OCI-M1 (cell line): ENCODE measurements at places on chromosomes 12 and 14.
A peak's percentile ranks its signal among the peaks of the same experiment; 100 is the strongest.

GRCh38 chr12:96034621-96035282 is 635 bp downstream of the LTA4H start:
- DNase-seq: peak; percentile 48

- DNase-seq: peak; percentile 3
Observed at GRCh38 chr14:46651526-46652144, at the start of gene RPL10L. TSS of gene RPL10L (minus strand) at chr14:46651781. CDS start at chr14:46651736, 45 bp downstream.

- no peak for DNase-seq
Observed at GRCh38 chr12:66724026-66724425, 45.1 kb upstream of the GRIP1 start.

DNA sequence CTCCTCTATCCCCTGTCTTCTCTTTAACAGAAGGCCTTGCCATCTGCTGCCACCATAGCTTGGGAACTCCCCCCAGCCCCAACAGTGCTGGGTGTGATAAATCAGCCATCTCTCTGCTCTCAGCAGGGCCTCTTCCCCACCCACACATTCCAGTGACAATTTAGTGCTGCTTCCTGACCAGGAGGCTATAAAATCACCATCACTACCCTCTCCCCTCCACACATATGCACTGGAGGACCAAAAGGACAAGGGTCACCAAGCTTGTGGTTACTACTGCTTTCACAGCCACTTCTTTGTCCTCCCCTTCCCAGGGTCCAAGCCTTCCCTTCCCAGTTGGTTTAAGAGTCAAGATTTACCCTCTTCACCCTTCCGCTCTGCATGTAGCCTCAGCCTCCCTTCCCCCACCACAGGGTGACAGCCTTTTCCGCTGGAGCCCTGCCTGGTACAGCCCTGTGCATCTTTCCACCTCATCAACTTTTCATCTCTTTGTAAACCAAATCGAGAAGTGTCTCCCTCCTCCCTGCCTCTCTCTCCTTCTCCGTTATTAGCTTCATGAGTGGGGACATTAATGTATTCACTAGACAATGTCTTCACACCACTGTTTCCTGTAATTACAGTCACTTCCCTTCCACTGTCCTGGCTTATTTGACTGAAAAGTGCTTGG is 9.4 kb downstream of the PSMB5 start:
- DNase-seq: no peak

DNA sequence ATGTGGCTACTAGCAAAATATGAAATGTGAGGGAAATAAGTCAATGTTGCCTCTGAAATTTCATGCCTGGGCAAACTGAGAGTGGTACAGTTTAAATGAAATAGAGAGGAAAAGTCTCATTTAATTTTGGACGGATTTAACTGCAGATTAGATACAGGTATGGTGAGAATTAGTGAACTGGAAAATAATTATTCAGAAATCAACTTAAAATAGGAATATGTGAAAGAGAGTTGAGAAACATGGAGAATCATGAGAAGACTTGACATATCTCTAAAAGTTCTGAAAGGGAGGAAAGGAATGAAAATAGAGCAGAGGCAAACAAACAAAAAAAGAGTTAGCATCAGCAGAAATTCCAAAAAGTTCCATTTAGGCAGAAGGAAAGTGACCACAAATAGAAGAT is 33.5 kb upstream of the BMAL2 start:
- DNase-seq: no peak

- DNase-seq: no peak
Observed at GRCh38 chr12:49502590-49502989, 36.2 kb upstream of the KCNH3 start.

GRCh38 chr12:29711381-29711780 is 72.4 kb downstream of the TMTC1 start:
- no peak for DNase-seq

GRCh38 chr12:101470939-101471338 is 4.2 kb upstream of the SPIC start:
- peak; percentile 84 for DNase-seq

DNA sequence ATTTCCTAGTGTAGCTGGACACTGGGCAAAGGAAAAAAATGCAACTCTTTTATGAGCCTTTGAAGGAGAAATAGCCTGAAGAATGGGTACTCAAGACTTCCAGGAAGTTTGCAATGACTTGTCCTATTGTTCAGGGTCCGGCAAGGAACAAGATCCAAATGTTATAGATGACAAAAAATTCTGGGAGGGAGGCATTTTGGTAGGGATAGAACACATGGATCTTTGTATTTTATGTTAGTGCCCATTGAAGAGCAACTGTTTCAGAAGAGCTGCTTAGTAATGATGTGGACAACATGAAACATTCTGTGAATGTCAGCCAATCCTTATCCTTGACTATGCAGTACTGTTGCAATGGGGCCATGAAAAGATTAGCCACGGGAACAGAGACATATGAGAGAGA is 138.0 kb downstream of the MGAT4C start:
- no peak for DNase-seq

- DNase-seq: no peak
Observed at GRCh38 chr14:77256694-77257093, 14.3 kb downstream of the NGB start.

GRCh38 chr12:121579190-121579791 is 1.5 kb downstream of the KDM2B start:
- DNase-seq: peak; percentile 38

DNA sequence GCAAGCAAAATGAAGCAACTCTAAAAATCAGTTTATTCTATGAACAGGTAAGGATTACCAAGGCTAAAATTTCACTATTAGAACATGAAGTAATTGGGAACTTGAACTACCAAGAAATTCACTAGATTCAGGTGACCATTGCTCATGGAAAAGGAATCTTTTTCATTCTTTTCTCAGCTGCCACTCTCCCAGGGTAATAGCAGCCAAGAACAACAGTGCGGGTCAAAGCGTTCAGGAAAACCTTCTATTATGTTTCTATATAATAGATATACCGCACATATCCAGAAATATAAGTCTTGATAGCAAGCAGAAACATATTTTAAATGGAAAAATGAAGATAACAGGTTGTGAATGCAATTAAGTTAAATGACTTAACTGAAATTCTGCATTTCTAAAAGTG is 125.6 kb downstream of the NELL2 start:
- no peak for DNase-seq

GRCh38 chr14:92951912-92952471 is 29.0 kb downstream of the CHGA start:
- DNase-seq: peak; percentile 54

DNA sequence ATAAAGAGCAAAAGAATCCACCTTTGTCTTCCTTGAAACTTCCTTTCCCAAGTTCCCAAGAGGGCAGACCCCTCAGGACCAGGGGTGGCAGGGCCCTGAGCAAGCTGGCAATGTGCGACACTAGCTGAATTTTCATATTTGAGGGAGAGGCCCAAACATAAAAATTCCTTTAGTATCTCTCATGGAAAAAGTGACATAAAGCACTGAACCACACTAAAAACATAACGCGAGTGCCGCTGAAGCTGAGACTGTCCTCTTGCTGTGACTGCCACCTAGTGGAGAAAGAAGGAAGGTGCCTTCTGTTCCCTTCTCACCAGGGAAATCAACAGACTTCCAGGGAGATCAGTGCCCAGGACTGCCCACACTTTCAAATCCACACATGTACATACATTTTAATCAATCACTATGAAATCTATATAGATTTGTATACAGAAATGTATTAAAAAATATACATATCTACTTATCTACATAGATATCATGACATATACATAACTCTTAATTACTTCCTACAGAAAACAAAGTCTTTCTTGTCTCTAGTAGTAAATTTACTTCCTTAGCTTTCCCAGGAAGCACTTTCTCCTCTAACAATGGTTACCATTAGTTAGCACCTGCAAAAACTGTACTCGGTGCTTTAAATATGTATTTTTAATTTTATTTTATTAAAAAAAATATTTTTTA is 53.8 kb downstream of the SSH1 start:
- DNase-seq: peak; percentile 86

GRCh38 chr12:106086696-106087095 is 52.1 kb downstream of the NUAK1 start:
- DNase-seq: no peak

- no peak for DNase-seq
Observed at GRCh38 chr12:34301251-34302130, 279.2 kb downstream of the ALG10 start.

GRCh38 chr12:684416-684815 is 21.2 kb upstream of the NINJ2 start:
- no peak for DNase-seq

DNA sequence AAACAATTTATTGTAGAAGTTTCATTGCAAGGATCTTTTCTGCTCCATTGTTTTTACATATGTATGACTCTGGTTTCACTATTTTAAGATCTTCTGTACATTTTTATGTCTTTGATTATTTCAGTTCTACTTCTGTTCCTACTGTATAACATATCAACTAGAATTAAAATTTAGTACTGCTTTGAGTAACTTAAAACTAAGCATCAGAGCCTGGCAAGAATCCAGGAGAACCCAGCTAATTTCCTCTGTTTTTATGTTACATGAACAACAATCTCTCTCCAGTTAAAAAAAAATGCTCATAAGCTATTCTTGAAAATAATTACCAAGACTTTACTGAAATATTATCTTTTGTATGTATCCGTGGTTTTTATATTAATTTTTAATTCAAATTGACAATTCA is 370.7 kb downstream of the TMTC2 start:
- no peak for DNase-seq

GRCh38 chr12:11412731-11413130 is 17.4 kb upstream of the PRB2 start:
- no peak for DNase-seq

DNA sequence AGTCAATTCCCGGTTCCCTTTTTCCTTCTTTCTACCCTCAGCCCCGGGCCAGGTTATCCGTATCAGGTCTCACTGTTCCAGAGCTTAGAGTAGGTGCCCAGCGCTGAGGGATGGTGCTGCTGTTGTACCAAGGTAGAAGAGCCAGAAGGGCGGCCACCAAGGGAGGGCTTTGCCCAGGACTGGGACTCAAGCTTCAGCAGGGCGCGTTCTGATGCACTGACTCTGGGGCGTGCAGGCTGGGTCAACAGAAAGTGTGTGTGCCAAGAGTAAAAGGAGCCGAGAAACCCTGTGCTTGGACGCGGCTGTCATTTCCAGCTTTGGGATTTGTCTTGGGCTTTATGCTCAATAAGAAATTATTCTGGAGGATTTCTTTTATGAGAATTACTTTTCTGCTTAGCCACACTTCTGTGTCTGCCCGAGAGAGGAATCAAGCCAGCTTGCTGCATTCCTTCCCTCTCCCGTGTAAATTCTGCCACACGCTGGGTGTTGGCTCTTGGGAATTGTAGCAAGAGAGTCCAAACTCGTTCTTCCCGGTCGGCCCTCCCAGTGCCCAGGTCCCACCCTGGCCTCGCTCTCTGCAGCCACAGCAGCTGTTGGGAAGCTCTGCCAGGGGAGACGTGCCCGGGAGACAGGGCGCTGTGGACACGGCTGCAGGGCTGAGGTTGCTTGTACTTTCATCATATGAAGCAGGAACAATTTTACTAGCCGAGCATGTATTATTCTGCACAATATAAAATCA is 98.0 kb downstream of the FBXL14 start:
- DNase-seq: no peak

DNA sequence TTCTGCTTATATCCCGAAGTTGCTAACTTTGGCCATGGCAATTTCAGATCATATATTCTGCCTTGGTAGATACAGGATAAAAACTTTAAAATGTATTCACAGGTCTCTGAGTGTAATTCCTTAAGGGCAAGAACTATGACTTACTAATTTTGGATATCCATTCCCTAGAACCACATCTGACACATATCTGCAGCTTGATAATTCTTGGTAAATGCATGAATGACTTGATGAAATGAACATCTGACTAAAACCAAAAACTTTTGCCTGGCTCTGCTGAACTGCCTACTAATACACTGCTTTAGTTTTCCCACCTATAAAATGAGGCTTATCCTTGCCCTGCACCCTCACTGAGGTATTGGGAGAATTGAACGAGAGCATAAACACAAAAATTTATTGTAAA is 32.2 kb downstream of the SLC25A21 start:
- no peak for DNase-seq

DNA sequence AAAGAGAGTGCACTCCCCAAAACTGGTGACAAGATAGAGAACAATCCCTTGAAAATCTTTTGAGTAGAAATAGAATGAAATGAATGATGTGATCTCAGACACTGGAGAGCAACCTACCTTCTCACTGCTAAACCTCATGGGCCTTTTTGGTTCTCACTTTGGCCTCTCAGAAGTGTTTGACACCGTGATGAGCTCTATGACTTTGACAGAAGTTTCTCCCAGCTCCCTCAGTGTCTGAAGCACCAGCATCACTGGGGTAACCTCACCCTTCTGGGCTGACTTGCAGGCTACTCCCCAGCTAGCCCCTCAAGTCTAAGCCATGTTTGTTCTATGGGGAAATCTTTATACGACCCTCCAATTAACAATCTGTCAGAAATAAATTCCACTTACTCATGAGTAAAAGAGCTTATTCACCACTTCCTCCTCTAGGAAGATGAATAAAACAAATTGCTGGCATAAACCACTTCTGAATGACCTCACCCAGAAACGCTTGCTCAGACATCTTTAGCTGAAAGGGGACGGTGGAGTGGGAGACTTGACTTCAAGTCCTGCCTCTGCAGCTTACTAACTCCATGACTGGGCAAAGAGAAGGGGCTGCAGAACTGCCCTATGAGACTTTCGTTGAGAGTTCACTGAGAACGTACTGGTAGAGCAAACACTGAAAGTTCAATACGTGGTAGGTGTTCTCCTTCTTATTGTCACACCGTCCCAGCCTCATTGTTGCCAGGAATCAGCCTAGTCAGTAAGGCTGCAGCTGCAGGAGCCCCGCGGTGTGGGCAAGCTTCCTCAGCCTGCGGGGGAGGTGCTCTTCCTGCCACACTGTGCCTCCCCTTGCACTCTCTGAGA is 46.5 kb downstream of the ST8SIA1 start:
- DNase-seq: peak; percentile 42

DNA sequence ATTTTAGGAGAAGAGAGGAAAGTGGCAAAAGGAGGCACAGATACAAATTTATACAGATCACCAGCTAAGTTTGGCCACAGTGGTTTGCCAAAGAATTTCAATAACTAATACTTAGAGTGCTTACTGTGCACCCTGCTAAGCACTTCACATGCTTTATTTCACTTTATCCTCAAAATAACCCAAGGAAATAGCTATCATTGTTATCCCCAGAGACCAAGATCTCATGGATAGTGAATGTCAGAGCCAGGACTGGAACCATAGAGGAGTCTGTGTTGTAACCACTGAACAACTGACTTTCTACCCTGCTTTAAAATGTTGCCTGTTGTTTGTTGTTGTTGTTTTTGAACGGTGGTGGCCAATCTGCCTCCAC is 1.3 kb upstream of the TCP11L2 start:
- DNase-seq: no peak

GRCh38 chr12:104250366-104251125 is 35.0 kb downstream of the TXNRD1 start:
- DNase-seq: no peak

GRCh38 chr12:78087363-78087675 is 256.6 kb downstream of the NAV3 start:
- no peak for DNase-seq

- DNase-seq: peak; percentile 87
Observed at GRCh38 chr12:121781998-121782979, 11.2 kb downstream of the RHOF start.

- DNase-seq: no peak
Observed at GRCh38 chr12:109737631-109738030, 24.0 kb downstream of the FAM222A start.

GRCh38 chr12:112904571-112904970 is 2.2 kb upstream of the OAS1 start:
- DNase-seq: no peak

GRCh38 chr12:101166866-101167265 is 43.2 kb downstream of the SLC5A8 start:
- DNase-seq: no peak
